CD4-positive, alpha-beta T cell treated with Interleukin-12 subunit alpha and Interleukin-12 subunit beta, for 1 hour (primary cell): ENCODE measurements at places on chromosomes 1 and 21.
A peak's percentile ranks its signal among the peaks of the same experiment; 100 is the strongest.

- DNase-seq: no peak
Measured at GRCh38 chr1:6832531-6833188, 47.4 kb downstream of the CAMTA1 start.

GRCh38 chr1:99131546-99131945 is 126.9 kb upstream of the PLPPR5 start:
- no peak for DNase-seq

DNA sequence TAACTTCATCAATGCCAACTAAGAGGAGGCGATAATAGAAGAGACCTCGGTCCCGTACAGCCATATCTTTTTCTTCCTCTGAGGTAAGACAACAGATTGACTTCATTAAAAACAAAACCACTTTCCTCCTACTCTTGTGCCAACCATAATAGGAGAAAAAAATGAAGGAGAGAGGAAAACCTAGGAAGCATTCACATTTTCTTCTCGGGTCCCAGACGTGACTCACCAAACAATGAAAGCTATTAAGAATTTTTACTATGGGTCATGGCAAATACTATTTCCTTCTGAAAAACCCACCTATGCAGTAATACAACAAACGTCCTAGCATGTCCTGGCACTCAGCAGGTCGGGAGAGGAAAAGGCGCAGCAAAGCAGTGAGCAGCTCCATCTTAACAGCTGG is 8.6 kb upstream of the BCL2L15 start:
- DNase-seq: no peak

DNA sequence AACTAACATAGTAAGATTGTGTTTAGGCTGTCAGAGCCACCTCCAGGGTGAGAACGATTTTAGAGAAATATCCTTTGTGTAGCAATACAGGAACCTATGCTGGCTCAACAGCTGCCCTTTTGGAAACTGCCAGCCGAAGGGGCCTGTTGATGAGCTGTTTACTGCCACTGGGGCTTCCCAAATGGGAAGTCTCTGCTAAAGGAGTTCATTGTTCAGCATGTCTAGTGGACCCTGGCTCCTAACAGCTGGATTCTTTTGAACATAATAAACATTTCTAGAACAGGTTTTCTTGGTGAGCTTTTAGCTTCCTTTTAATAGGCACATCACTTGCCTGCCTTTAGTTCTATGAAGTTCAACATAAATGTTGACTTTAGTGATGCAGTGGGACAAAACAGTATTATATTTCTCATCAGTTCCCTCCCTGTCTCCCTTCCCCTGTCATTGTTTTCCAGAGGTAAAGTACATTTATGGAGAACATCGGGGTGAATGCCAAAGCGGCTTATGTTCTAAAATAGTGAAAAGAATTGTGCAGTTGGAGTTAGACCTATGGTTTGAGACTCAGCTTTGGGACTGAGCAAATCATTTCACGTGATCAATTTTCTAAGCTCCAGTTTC is 57.4 kb downstream of the UCK2 start:
- DNase-seq: no peak

- no peak for DNase-seq
Measured at GRCh38 chr1:226710501-226710900, 28.6 kb downstream of the ITPKB start.

DNA sequence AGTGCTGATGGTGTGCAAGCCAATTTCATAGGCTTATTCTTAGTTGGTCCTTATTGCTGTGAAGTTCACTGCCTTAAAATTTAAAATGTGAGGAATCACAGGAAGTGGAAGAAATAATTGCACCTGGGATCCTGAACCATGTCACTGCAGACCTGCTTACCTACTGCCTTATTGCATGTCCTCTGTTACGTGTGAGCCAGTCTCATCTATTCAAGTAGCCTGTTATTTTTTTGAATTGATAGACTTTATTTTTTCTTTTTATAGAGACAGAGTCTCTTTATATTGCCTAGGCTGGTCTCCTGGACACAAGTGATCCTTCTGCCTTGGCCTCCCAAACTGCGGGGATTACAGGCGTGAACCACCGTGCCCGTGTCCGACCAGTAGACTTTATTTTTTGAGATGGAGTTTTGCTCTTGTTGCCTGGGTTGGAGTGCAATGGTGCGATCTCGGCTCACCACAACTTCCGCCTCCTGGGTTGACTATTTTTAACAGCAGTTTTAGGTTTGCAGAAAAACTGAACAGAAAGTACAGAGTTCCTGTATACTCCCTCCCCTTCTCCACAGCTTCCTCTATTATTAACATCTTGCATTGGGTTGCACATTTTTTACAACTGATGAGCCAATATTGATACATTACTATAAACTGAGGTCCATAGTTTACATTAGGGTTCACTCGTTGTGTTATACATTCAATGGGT is 14.0 kb upstream of the DISC1 start:
- DNase-seq: peak; percentile 63

DNA sequence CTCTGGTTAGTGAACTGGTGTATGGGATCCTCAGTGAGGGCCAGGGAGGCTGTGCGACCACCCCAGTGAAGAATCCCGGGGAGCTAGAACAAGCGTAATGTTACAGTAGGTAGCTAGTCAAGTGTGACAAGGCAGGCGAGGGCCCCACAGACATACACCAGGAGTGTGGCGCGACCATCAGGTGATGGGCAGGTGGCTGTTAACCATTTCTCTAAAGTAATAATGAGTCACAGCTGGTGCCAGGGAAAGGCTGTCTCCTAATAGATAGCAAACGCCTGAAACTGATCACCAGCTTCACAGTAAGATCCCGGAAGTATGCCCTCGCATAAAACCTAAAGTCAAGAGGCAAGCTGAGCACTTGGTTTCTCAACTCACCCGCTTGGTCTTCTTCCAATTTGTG is 40.5 kb upstream of the TARBP1 start:
- no peak for DNase-seq

GRCh38 chr1:220198186-220199005 is 73.9 kb downstream of the RAB3GAP2 start:
- DNase-seq: no peak

DNA sequence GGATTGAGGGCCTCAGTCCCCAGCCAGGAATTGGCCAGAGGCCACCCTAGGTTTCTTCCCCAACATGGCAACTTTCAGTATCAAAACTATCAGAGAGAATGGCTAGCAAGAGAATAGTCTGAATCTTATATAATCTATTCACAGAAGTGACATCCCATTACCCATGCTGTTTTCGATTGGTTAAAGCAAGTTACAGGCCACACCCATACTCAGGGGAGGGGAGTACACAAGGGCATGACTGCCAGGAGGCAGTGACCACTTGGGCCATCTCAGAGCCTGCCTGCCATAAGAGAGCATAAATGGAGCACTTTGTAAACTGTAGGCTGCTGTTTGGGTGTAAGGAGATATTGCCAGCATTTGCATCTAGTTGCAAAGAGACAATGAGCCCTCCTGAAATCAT is 65.4 kb downstream of the FAM163A start:
- DNase-seq: no peak

GRCh38 chr1:23559985-23560741 is 862 bp upstream of the ID3 start:
- DNase-seq: no peak

- DNase-seq: no peak
Measured at GRCh38 chr1:206895837-206896242, 1.4 kb upstream of the IL24 start.

DNA sequence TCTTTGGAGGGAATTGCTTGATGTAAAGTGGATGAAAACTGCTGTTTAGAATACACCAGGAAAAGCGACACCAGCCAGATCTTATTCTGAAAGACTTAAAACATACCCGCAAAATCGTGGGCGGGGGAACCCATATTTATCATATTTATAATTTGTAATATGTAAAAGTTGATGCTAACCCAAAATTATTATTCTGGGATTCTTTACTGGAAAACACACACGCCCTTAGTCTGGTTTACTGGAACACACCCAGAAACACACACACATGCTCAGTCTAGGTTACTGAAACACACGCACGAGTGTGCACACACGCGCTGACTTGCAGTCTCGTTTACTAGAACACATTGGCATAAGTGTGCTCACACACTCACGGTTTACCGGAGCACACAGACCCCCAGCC is 32.5 kb downstream of the ATP5PO start:
- DNase-seq: no peak

- DNase-seq: no peak
Measured at GRCh38 chr1:23699280-23700179, 7.9 kb downstream of the RPL11 start.

DNA sequence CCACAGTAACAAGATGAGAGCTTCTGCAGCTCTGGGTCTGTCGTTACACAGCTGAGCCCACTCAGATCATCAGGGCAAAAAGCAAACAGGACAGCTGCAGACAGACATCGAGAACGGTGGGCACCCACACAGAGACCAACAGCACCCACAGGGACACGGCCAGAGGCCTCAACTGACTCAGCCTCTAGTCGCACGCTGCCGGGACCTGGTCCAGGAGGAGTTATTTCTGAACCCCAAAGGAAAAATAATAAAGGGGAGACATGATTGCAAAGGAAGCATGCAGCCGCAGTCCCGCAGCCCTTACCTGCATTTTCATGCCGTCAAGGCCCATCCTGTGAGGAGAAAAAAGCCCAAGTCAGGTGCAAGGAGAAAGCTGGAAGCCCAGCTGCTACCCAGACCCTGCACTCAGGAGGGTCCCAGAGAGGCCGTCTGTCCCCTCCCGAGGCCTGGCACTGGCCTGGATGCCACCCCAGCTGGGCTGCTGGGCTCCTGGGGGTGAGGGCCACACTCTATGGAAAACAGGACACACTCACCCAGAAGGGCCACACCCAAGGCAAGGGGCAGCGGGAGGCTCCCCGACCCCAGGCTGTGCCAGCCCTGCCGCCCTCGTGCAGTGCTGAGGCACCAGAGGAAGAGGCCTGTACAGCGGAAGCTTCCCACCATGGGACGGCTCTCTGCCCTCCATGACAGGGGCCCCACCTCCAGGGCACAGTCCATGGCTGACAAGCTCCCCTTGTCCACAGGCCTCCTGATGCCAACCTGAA is 15.7 kb downstream of the LSS start:
- DNase-seq: no peak

GRCh38 chr1:18719786-18720451 is 89.3 kb downstream of the PAX7 start:
- no peak for DNase-seq

DNA sequence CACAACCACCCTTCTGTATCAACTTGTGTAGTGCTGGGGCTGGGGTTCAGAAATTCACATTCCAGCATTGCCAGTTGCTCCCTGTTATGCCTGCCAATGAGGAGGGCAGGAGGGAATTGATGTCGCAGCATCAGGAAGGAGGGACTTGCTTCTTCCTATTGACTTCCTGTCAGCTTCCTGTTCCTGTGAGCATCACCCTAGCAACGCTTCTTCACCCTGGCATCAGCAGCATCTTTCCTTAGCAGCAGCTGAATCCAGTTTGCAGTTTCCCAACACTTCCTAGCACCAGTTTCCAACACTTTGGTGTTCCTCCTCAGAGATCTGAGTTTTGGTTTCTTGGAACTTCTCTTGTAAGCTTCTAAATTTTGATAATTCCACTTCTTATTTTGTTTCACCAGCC is 8.9 kb upstream of the TRIM62 start:
- DNase-seq: no peak

- no peak for DNase-seq
Measured at GRCh38 chr1:95323123-95323522, 89.1 kb downstream of the RWDD3 start.

DNA sequence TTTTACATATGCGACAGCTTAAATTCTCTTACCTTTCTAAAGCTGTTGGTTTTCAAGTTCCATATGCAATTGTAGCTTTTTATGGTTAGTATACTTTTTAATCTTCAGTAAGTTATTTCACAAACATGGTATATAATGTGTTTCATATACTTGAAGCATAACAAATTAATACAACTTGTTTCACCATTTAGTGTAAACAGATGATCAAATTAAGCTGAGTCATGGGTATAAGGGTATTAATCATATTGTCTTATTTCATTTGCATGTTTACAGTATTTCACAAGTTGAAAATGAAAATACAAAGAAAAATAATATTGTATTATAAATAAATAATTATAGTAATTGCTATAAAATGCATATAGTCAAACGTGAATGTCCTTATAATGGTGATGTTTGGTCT is 92.1 kb downstream of the PTPRC start:
- DNase-seq: no peak

DNA sequence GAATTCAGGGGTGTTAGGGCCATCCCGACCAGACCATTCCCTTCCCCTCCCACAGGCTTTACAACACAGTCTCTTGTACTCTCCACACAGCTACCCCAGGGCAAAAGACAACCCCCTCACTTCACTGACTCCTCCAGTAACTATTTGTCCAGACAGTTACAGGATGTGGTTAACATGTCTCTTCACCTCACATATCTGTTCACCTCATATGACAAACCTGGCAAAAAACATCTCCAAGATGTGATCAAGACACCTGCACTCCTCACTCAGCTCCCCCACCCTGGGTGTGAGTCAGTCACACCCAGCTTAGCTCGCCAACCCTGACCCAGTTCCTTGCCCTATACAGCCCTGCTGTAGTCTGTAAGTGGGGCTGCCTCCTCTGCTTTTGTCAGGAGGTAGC is 490.5 kb upstream of the CHRM3 start:
- DNase-seq: no peak

- DNase-seq: peak; percentile 23
Measured at GRCh38 chr1:26375081-26375480, 2.5 kb upstream of the ZNF683 start.

DNA sequence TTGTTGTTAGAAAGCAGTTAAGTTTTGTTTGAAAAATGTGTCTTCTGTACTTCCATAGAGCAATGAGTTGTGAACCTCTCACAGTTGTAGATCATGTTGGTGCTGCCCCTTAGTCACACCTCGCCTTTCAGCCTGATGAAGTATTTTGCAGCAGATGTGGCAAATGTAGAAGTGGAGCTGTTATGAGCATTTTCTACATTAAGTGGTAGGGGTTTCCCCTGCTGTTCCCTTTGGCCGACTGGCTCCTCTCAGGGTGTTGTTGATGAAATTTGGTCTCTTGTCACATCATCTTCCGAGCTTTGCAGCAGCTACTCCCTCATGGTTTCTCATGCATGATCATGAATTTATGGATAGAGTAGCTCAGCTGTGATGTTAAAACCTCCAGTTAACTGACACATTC is 33.6 kb upstream of the DENND1B start:
- peak; percentile 2 for DNase-seq

DNA sequence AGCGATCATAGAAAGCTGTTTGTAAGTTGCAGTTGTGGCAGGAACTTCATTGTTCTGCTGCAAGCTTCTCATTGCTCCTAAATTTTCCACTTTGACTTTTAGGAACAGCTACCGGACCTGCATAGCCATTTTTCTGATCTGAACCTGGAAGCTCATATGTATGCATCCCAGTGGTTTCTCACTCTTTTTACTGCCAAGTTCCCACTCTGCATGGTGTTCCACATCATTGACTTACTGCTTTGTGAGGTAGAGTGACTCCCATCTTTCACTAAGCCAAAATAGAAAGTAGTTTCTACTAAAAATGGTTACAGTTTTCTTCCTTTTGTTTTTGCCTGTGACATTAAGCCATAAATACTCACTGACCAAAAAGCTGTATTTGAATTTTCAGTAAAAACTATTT is 254.2 kb downstream of the GPR52 start:
- DNase-seq: no peak

DNA sequence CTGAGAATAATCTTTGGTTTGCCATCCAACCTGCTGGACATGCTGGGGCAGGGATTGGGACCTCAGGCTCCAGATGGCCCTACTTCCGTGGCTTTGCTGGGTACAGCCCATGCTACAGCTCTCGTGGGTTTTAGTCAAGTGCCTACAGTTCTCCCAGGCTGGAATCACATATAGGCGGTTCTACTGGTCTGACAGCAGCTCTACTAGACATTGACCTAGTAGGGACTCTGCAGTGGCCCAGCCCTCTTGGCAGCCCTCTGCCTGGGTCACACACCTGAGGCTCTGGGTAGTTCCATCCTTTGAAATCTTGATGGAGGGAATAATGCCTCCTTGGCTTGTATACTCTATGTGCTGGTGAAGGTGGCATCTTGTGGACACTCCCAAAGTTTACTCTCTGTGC is 72.2 kb downstream of the PGM1 start:
- DNase-seq: no peak
